CD4-positive, alpha-beta T cell treated with Interleukin-17A for 1 hour (primary cell): ENCODE measurements at places on chromosomes 3 and 15.
A peak's percentile ranks its signal among the peaks of the same experiment; 100 is the strongest.

- DNase-seq = no peak
Measured at GRCh38 chr3:49362561-49362960, 4.4 kb upstream of the GPX1 start.

GRCh38 chr15:75195122-75195765, 6.4 kb upstream of the C15orf39 start:
- no peak for DNase-seq

DNA sequence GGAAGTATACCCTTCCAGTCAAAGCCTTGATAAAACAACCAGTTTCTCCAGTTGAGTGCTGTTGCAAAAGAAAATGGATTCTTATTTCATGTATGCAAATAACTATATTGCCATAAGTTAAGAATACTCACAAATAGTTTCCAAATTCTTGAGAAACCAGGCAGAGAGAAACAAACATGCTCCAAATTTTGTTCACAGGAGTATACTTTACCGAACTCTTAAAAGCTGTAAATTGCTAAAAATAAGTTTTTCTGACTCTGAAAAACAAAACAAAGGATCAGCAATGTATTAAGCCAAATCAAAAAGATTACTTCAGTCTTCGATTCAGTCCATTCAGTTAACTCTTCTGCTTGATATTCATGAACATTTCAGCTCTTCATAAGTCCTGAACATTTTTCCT, 646.5 kb downstream of the MCTP2 start:
- DNase-seq = no peak

DNA sequence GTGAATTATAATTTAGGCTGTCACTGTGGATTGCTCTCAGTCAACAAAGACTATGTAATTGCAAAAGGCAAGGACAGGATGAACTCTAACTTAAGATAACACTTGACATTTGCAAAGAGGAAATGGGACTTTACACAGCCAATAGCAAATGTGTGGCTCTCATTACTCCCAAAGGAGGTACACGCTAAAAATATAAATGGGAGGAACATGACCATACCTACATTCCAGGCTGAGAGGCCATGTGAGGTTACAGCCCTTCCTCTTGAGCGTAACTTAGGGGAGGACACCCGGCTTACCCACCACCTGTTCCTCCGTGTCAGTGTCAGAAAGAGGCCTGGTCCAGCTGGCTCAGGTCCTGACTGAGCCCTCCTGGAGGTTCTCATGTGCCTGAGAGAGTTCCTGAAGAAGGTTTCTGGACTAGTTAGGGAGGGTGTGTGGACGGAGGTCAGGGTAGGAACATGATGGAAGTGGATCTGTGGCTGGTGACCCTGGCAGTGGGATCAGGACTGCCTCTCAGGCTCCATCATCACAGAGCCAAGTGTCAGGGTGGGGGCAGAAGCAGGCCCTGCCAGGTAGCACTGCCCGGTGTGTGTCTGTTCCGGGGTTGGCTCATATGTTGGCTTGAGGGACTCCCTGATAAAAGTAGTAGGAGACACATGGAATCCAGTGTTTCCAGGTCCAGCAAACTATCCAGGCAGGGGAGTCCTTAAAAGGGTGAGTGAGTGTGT, 7.9 kb downstream of the POPDC2 start:
- no peak for DNase-seq

GRCh38 chr15:31024330-31024729, 32.9 kb upstream of the MTMR10 start:
- DNase-seq = no peak

GRCh38 chr15:60039316-60039715, 35.2 kb downstream of the FOXB1 start:
- no peak for DNase-seq

GRCh38 chr3:43156812-43157455, 51.1 kb upstream of the POMGNT2 start:
- DNase-seq = no peak

- no peak for DNase-seq
Measured at GRCh38 chr3:184652465-184652864, 59.4 kb downstream of the MAGEF1 start.

- DNase-seq = no peak
Measured at GRCh38 chr15:42069496-42070278, 24.7 kb downstream of the PLA2G4D start.

GRCh38 chr3:58588030-58588614, 10.9 kb upstream of the FAM107A start:
- no peak for DNase-seq

- DNase-seq = no peak
Measured at GRCh38 chr3:29773481-29773880, 492.6 kb downstream of the RBMS3 start.

DNA sequence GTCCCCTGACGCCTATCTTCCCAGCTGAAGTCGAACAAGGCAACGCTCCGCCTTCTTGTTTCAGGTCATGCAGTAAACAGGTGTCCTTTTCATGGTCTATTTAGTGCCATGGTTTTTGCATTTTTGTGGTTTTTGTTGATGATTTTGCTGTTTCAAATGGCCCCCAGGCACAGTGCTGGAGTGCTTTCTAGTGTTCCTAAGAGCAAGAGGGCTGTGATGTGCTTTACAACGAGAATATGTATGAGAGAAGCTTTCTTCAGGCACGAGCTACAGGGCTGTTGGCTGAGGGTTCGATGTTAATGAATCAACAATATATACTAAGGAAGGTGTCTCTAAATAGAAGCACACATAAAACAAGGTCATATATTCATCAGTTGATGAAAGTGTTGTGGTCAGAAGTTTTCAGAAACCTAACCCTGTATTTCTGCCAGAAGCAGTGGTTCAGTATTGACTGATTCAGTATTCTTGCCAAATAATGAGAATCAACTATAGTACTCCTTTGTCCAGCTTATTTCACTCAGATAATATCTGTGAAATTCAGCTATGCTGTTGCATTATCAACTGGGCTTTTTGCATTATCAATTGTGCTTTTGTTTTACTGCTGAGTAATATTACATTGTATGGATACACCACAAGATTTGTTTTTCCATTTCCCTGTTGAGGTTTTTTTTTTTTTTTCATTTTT, 18.5 kb downstream of the LIMD1 start:
- no peak for DNase-seq

DNA sequence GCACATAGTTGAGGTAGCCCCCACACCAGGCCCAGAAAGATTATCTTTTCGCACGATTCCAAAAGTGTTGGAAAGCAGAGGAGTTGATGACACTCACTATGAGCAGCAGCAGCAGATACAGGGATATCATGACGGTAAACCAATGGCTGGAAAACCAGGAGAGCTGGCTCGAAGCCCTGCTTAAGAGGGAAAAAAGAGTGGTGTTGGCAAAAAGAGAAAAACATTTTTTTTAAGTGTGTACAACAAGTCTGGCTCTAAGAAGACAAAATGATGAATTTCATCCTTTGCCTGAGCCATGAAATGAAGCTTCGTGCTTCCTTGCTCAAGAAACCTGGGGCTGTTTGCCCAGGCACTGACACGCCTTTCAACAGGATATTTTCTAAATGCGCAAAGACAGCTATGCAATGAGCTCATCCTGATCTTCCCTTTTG, 27.3 kb downstream of the PARP16 start:
- no peak for DNase-seq

- DNase-seq = peak; percentile 43
Measured at GRCh38 chr15:77014132-77015081, 19.5 kb downstream of the PSTPIP1 start.

DNA sequence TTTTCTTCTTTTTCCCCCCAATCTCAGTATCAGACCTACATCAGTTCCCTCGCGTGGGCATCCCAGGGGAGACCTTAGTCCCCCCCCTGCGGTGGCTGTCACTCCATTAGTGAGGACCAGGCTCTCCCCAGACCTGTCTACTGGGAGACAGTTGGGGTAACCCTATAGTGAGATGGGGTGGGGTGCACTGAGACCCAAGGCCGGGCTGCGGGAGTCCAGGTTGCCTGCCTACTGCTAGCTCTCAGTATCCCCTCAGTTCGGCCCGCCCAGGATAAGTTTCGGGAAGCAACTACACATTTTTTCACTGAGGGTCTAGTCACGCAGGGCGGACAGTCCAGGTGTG, 671 bp upstream of the DCUN1D1 start:
- DNase-seq = no peak

GRCh38 chr15:88181613-88182012, 74.9 kb downstream of the NTRK3 start:
- no peak for DNase-seq

DNA sequence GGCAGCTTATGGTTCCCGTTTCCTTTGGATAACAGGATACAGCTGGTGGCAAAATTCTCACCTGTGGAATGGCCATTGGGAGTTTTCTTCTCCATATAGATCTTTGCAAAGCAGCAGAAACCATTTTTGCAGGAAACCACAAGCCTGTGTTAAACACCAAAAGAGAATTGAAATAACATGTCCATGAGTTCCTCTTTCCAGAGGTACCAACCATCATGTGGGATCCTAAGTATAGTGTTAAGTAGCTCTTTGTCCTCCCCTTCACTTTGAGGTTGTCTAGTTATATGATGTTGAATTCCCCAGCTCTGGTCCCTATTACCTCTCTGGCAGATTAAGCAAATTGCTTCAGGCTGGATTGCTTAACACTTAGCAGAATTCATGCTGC, 94.9 kb downstream of the AKAP13 start:
- no peak for DNase-seq

GRCh38 chr3:33877187-33877586, 78.8 kb downstream of the PDCD6IP start:
- DNase-seq = no peak

GRCh38 chr3:167032267-167032876, 347.7 kb downstream of the ZBBX start:
- DNase-seq = no peak

DNA sequence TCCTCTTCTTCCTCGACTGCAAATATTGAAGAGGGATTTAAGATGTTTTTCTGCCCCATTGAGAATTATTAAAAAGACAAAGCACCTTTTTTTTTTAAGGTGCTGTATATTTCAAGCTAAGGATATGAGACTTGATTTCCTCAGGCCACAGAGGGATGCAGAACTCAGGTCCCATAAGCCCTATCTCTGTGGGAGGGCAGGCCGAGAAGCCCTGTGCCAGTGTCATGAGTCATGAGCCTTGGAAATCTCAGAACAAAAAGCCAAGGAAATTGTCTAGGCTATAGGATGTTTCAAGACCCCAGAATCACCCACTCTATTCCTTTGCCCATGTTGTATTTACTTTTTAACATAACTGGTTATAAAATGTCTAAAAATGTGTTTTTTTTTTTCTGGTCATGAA, 7.3 kb downstream of the ESYT3 start:
- no peak for DNase-seq

DNA sequence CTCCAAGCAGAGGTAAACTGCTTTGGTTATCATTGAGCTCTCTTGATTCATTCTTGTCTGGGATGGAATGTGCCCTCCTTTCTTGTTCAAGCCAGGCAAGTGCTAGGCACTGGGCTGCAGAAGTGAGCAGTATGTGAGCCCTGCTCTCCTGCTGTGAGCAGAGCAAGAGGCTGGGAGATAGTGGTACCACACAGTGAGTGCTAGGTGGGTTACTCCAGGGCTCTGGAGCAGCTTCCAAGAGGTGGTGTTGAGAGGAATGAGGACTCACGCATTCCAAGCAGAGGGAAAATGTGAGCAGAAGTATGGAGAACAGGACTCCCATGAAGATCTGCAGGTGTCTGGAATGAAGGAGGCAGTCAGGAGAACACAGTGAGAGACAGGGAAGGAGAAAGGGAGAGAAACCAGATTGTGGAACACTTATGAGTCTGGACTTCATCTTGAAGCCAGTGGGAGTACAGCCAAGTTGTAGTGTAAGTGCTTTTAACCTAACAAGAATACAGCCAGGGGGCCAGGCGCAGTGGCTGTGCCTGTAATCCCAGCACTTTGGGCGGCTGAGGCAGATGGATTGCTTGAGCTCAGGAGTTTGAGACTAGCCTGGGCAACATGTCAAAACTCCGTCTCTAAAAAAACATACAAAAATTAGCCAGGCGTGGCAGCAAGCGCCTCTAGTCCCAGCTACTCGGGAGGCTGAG, 199.9 kb upstream of the CTDSPL start:
- DNase-seq = no peak

GRCh38 chr3:65786890-65787289, 251.8 kb downstream of the MAGI1 start:
- no peak for DNase-seq

GRCh38 chr15:31305375-31305774, 21.3 kb upstream of the KLF13 start:
- no peak for DNase-seq

GRCh38 chr15:80946576-80946975, 43.0 kb downstream of the MESD start:
- DNase-seq = no peak

DNA sequence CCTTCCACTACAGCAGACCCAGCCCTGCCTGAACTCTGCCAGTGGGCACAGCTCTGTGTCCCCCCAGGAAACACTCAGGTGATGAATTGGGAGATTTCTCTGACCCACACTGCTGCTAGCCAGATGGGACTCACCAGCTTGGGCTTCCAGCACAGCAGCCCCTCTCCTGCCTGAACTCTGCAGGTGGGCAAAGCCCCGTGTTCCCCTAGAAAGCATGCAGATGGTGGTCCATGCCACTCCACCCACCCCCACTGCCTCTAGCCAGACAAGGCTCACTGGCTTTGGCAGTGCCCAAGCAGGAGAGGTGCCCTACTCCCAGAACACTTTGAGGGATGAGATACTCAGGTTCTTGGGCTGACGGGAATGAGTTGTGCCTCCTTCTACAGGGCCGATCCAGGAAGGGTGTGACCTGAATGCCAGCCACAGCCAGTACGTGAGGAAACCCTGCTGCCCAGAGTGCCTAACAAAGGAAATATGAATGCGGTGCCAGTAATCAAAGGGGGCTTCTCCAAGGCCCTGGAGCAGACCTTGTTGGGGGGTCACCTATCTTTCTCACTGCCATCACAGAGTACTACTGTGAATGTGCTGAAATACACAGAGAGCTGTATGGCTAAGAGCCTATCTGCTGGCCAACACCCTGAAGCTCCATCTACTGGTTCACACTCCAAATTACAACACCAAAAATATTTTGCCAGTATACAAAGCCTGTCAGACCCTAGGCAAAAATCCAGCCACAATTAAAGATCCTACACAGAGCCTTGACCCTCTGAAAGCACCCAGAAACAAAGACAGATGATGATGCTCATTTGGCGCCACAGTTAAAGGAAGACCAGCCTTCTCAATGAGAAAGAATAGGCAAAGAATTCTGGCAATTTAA, 61.9 kb downstream of the BTLA start:
- DNase-seq = peak; percentile 64

GRCh38 chr3:174325834-174326700, 533.1 kb upstream of the NAALADL2 start:
- no peak for DNase-seq

- DNase-seq = no peak
Measured at GRCh38 chr15:77018796-77019505, 24.0 kb downstream of the PSTPIP1 start.

DNA sequence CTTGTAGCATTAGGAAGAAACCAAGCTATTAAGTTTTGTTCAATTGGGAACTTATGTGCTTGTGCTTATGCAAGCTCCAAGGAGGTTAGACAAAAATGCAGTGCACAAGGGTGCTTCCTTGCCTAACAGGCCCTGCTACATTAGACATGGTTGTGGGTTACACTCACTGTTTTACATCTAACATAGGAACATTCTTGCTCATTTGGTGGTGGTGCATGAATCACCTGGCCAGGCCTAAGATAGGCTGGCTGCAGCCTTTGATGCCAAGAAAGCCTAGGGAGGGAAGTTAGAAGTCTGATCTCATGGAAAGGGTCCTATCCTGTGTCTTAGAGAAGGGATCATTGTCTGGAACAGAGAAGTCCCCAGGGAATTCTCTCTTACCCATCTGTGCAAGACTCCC, 43.5 kb downstream of the CA12 start:
- DNase-seq = no peak

GRCh38 chr15:75163150-75163564, 38.5 kb upstream of the C15orf39 start:
- no peak for DNase-seq

- DNase-seq = no peak
Measured at GRCh38 chr15:70185251-70185711, 87.6 kb upstream of the TLE3 start.
